Glutamatergic neuron (in vitro differentiated cells): ENCODE measurements at places on chromosomes 7 and 10. TPM values are rescaled to one million over a fixed set of nuclear protein-coding genes. Genes with fewer than 3 reads are reported as not detected.

Gene CHAT
- total RNA-seq, result 15.4 TPM

- no peaks in the 10 kb centered on the region for H3K4me1 ChIP-seq
- DNase-seq, result no peak
- H3K4me3 ChIP-seq, result no peak overlapping the region
- no peak overlapping the region for H3K27ac ChIP-seq
These were observed 34.6 kb downstream of the OAT start for GRCh38 chr10:124384172-124384571.

Gene MEIG1
- not detected for total RNA-seq

DNA sequence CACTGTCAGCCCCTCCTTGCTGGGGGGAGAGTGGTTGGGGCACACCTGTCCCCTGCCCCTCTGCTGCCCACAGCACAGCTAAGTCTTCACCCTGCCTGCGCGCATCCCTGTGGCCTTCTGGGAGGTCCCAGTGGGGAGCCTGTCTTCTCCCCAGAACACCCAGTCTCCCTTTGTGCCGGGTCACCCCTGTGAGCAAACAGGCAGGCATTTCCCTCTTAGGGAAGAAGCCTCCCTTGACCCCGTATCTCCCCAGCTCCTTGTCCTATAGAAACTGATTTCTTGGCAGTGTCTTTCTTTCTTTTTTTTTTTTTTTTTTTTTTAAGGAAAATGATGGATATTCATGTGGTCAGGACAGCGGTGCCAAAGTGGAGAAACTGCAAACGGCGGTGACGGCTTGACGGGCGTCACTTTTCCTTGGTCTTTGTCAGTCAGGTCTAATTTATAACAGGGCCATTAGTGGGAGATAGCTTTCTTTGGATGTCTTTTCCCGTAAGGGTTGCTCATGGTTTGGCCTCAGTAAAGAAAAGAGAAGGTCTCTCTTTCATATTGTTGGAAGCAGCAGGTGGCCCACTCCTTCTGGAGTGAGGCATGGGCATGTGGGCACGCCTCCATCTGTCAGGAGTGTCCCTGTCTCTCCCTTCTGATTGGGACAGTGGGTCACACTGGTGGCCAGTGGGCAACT, 115.3 kb downstream of the NKX6-2 start:
- peaks cover 21% of the 10 kb centered on the region for H3K4me1 ChIP-seq
- H3K27me3 ChIP-seq, result peaks cover 8% of the 10 kb centered on the region
- peaks cover 23% of the 10 kb centered on the region for H3K36me3 ChIP-seq
- H3K4me3 ChIP-seq, result no peak overlapping the region
- DNase-seq, result peak; percentile 9

Gene SLC4A2
- 99.4 TPM for total RNA-seq

Gene SUGCT
- total RNA-seq, result 1.2 TPM

- no peaks in the 10 kb centered on the region for H3K36me3 ChIP-seq
- no peak for DNase-seq
- no peaks in the 10 kb centered on the region for H3K27me3 ChIP-seq
- no peak overlapping the region for H3K4me3 ChIP-seq
- peaks cover 4% of the 10 kb centered on the region for H3K4me1 ChIP-seq
These were observed 180.6 kb upstream of the CHRM2 start for GRCh38 chr7:136687693-136688322.

DNA sequence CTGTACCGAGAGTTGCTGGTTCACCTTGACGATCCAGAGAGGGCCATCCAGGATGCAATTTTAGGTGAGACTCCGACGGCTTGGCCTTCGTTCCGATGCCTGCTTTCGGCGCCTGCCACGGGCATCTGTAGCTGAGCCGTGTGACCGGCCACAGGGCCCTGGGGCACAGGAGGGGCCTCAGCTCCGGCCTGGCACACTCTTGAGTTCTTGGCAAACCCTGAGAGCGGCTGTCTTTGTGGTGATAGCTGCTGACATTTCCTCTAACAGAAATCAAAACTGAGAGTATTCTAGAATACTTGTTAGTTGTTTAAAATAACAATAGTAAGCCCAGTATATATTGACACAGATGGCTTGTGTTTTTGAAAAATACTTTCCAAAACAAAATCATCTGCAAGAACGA, 52.2 kb upstream of the SUN1 start:
- no peaks in the 10 kb centered on the region for H3K36me3 ChIP-seq
- peaks cover 4% of the 10 kb centered on the region for H3K27me3 ChIP-seq
- no peaks in the 10 kb centered on the region for H3K4me1 ChIP-seq
- DNase-seq, result no peak
- H3K4me3 ChIP-seq, result no peak overlapping the region

- H3K27ac ChIP-seq, result no peak overlapping the region
- no peak for DNase-seq
- no peak overlapping the region for H3K4me3 ChIP-seq
- H3K36me3 ChIP-seq, result no peaks in the 10 kb centered on the region
- peaks cover 2% of the 10 kb centered on the region for H3K4me1 ChIP-seq
- peaks cover 6% of the 10 kb centered on the region for H3K27me3 ChIP-seq
These were observed 1.5 kb downstream of the PVRIG start for GRCh38 chr7:100221231-100221718.

- no peaks in the 10 kb centered on the region for H3K4me1 ChIP-seq
- H3K36me3 ChIP-seq, result peaks cover 7% of the 10 kb centered on the region
- no peak for DNase-seq
- H3K4me3 ChIP-seq, result no peak overlapping the region
These were observed 73.8 kb upstream of the CDK1 start for GRCh38 chr10:60704471-60704870.

- no peaks in the 10 kb centered on the region for H3K4me1 ChIP-seq
- DNase-seq, result no peak
- no peak overlapping the region for H3K4me3 ChIP-seq
- no peak overlapping the region for H3K27ac ChIP-seq
- H3K27me3 ChIP-seq, result no peaks in the 10 kb centered on the region
These were observed 24.1 kb downstream of the SEMA3D start for GRCh38 chr7:85162721-85163120.

- H3K36me3 ChIP-seq, result peaks cover 6% of the 10 kb centered on the region
- H3K27me3 ChIP-seq, result peaks cover 3% of the 10 kb centered on the region
- no peaks in the 10 kb centered on the region for H3K4me1 ChIP-seq
- DNase-seq, result no peak
- H3K27ac ChIP-seq, result no peak overlapping the region
- H3K4me3 ChIP-seq, result no peak overlapping the region
These were observed 73.3 kb downstream of the ADAM12 start for GRCh38 chr10:126314863-126315493.

DNA sequence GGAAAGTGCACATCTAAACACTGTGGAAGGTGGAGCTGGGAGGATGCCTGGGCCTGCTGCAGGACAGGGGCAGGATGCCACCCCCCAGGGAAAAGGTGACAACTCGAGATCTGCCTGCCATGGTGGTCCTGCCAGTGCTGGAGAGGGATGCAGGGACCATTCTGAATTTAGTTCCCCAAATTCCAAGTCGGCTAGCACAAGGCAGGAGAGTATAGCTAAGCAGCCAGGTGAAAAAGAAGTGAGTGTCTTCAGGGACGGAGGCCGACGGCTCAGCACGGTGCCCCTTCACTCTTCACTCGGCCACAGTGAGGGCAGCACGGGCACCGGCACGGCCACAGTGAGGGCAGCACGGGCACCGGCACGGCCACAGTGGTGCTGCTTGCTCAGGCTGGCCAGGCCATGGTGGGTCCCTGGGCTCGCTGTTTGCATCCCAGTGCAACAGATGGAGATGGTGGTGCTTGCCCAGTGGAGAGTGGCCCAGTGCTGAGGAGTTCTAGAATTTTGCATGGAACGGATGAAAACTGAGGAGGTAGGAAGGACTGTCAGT, 161.3 kb upstream of the SHH start:
- H3K36me3 ChIP-seq, result no peaks in the 10 kb centered on the region
- no peak overlapping the region for H3K27ac ChIP-seq
- H3K4me1 ChIP-seq, result no peaks in the 10 kb centered on the region

Gene SPDYE2B
- total RNA-seq, result not detected

Gene AOAH
- total RNA-seq, result not detected

- peaks cover 7% of the 10 kb centered on the region for H3K4me1 ChIP-seq
- no peak overlapping the region for H3K4me3 ChIP-seq
- no peaks in the 10 kb centered on the region for H3K36me3 ChIP-seq
- peaks cover 3% of the 10 kb centered on the region for H3K27me3 ChIP-seq
- H3K27ac ChIP-seq, result peak overlapping the region; percentile 75
These were observed 17.7 kb downstream of the CLIP2 start for GRCh38 chr7:74306730-74307469.

Gene ADRA2A
- 0.32 TPM for total RNA-seq

DNA sequence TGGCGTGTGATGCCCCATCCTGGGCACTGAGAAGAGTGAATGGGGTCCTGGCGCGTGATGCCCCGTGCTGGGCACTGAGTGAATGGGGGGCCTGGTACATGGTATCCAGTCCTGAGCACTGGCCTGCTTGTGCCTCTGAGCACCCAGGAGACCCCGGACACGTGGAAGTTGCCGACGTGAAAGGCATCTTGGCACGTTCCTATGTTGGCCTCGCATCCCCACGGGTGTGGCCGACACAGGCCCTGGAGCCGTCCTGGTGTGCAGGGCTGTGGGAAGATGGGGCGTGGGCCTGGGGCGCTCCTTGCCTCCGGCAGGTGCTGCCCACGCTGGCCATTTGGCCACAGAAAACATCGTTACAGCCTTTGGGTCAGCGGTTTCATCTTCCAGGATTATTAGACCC, 35.5 kb downstream of the CFAP46 start:
- no peaks in the 10 kb centered on the region for H3K4me1 ChIP-seq
- H3K27ac ChIP-seq, result no peak overlapping the region
- no peak for DNase-seq
- no peak overlapping the region for H3K4me3 ChIP-seq

GRCh38 chr7:106060394-106060920, 51.7 kb downstream of the SYPL1 start:
- peaks cover 2% of the 10 kb centered on the region for H3K27me3 ChIP-seq
- peaks cover 23% of the 10 kb centered on the region for H3K4me1 ChIP-seq
- H3K36me3 ChIP-seq, result peaks cover 11% of the 10 kb centered on the region
- no peak overlapping the region for H3K4me3 ChIP-seq

DNA sequence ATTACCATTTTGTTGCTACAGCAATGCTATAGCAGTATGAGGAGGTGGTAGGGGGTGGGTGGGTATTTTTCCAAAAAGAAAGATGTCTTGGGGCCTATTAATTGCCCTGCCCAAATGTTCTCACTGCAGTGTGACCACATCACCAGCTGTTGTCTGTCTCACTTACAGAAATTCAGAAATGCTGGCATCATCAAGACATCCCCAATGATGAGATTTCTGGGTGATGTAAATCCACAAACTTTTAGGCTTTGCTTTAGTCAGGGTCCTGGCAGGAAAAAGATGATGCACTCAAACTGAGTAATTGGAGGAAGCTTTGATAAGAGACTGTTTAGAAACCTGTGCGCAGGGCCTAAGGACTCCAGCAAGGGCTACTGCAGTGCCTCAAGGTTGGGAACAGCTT, 56.2 kb upstream of the OPN4 start:
- H3K36me3 ChIP-seq, result no peaks in the 10 kb centered on the region
- no peak overlapping the region for H3K4me3 ChIP-seq
- H3K4me1 ChIP-seq, result no peaks in the 10 kb centered on the region
- H3K27me3 ChIP-seq, result no peaks in the 10 kb centered on the region

Gene STOX1
- 0.47 TPM for total RNA-seq

DNA sequence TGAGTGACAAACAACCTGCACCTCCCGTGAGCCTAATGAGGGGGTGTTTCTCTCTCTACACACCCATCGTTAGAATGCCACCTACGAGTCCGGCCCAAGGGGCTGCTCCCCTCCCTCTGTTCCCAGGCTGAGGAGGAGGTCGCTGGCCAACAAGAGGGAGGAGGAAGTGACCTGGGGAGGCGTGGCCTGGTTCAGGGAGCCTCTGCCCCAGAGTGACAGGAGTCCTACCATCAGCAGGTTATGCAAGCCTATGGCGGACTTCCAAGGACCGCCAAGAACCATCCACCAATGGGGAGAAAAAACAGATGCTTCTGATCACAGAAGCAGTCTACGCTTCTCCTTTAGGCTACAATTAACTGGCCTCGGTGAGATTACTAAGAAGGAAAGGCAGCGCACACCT, 12.3 kb upstream of the EGFR start:
- no peaks in the 10 kb centered on the region for H3K4me1 ChIP-seq
- H3K27ac ChIP-seq, result no peak overlapping the region
- H3K4me3 ChIP-seq, result no peak overlapping the region
- H3K27me3 ChIP-seq, result no peaks in the 10 kb centered on the region
- no peaks in the 10 kb centered on the region for H3K36me3 ChIP-seq

Gene GIMAP6
- total RNA-seq, result not detected

GRCh38 chr7:99618726-99619125, 2.0 kb downstream of the ZSCAN25 start:
- no peak overlapping the region for H3K4me3 ChIP-seq
- peaks cover 5% of the 10 kb centered on the region for H3K27me3 ChIP-seq
- H3K27ac ChIP-seq, result no peak overlapping the region

Gene C10orf67
- total RNA-seq, result not detected

DNA sequence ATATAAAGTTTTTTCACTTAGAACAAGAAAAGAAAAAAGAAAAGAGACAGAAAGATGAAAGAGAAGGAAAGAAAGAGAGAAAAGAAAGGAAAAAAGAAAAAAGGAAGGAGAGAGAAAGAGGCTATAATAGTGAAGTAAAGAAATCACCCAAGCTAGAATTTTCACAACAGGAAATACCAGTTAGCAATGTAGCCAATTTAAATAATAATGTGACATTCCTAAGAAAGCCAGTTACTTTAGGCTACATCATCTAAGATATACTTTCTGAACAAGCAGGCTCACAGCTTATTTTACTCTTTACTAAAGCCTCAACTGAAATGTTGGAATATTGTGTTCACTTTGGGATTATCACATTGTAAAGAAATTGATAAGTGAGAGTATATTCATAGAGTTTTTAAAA, 53.6 kb downstream of the GPR37 start:
- H3K36me3 ChIP-seq, result peaks cover 21% of the 10 kb centered on the region
- DNase-seq, result no peak
- no peak overlapping the region for H3K4me3 ChIP-seq
- H3K27ac ChIP-seq, result no peak overlapping the region
- H3K4me1 ChIP-seq, result no peaks in the 10 kb centered on the region

Gene AGAP9
- 23.7 TPM for total RNA-seq

DNA sequence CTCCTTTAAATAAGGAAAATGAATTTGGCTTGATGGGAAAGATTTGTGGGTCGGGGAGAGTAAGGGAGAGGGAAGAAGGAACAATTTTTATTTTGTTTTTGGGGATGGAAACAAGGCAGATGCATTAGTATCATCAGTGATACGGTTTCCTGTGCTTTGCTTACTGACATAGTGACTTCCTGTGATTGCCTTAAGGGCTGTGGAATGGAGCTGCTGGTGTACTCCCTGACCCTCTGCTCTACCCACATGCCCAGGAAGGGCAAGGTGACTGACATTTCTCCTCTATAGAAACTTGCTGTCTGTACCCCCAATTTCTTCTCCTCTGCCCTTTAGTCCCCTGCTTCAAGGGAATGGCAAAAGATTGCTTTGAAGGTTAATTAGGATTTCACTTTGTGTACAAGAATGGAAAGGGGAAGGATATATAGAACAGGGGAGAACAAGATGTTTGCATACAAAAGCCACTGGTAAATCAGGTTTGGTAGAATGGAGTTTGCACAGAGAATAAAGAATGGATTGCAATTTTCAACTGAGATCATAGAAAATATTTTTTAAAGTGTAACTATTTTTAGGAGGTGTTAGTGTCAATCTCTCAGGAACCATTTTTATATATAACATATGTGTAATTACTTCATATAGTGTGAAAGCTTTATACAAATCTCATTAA, 129.0 kb upstream of the AGR3 start:
- no peaks in the 10 kb centered on the region for H3K27me3 ChIP-seq
- no peaks in the 10 kb centered on the region for H3K36me3 ChIP-seq
- DNase-seq, result no peak
